ENCODE measurements at places on chromosomes 3 and 15.

DNA sequence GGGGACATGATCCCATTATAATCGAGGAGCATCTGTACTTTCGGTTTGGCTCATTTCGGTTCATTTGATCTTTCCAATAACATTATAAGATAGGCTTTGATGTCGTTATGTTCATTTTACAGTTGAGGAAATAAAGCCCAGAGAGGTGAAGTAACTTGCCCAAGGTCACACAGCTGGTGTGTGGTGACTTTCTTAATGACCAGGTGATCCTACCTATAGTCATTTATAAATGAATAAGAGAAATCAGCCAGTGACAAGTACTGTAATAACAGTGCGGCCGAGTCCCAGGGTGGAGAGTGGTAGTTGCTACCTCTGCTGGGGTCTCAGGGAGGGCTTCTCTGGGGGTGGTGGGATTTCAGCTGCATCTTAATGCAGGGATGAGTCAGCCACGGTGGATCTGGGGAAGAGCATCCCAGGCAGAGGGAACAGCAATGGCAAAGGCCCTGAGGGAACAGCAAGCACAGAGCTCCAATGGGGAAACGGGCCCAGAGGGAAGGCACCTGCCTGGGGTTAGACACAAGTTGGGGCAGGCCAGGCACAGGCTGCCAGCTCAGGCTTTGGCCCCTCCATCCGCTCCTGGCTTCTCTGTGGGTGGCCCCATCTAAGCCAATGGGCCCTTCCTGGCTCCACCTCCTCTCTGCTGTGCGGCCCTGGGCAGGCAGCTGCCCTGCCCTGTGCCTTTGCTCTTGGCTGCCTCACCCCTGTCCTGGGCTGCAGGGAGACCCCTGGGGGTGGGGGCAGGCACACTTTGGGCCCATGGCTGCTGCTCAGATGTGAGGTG is 1.1 kb upstream of the FBLN2 start:
- DNase-seq = no peak

- no peak for DNase-seq
Measured at GRCh38 chr3:42052132-42052483, 39.0 kb upstream of the TRAK1 start.

DNA sequence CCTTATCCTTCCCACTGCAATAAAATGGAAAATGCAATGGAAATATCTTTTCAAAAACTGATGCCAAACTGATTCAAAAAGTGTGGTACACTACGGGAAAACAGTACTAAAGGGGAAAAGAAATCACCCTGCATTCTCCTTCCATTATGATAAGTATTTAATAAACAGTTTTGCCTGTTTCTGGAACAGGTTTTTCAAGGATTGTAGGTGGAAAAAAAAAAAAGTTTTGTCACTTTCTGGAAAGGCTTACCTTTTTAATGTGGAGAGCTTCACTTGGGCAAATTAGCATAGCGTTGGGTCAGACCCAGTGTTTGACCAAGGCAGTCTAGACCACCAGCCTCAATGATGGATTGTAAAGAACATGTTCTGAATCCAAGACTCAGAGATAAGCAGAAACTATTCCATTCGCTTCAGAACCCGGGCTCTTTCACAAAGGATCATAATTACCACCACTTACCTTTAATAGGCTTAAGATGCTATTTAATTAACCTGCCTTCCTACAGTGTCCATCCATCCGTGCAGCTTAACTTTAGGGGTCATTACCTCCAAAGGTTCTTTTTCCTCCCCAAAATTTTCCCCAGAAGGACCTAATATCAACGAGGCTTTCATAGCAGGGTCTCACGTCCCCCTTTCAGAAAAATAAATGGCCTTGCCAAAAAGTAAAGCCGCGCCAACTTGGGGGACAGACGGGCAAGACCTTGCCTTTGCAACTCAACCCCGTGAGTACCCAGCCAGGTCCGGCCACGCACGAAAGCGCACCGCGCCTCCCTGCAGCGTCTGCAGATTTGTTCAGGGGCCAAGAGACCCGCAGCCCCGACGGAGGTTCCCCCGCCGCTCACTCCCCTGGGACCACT is 1.0 kb downstream of the DCBLD2 start:
- DNase-seq = no peak

DNA sequence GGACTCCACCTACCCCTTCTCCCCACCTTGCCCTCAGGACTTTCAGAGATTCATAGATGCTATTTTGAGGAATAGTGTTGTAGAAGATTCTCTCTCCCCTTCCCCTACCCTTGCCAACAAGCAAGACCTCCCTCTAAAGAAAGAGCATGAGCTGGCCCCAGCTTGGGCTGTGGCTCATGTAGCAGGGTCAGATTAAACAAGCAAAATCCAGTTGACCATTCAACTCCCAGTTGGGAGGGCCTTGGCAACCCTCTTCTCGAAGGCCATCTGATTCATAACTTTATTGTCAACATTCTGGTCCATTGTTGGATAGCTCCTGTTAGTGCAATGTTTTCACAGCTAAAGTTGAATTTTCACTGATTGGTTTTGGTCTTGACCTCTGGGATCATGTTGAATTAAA is 41.1 kb downstream of the TNFAIP8L3 start:
- no peak for DNase-seq

GRCh38 chr3:128488991-128489673 is 3.9 kb downstream of the GATA2 start:
- no peak for DNase-seq

DNA sequence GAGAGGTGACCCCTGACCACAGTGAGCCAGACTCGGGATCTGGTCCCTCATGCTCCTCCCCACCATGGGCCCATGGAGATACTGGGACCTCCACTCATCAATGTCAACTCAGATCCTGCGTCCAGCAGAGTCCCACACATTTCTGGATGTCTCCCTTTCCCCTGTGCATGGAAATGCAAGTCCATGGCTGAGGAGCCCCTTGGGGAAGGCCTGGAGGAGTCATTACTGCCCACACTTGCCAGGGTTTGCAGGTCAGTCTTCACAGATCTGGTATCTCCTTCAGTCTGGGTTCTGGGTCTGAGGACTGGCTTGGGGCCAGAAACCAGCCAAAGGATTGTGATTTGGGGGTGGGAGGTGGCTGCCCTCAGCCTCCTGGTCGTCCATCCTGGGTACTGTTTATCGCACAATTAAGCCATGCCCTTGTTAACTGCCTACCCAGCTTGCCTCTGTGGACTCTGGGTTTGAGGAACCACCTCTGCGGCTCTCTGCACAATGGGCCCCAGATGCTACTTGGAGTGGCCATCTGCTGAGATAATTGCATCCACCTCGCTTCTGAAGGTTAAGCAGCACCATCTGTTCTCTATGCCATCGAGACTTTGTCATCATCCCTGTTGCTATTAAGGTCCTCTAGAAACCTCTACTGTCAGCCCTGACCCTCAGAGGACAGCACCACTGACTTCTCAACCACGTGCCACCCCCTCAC is 49.9 kb upstream of the KLF13 start:
- no peak for DNase-seq

- DNase-seq = no peak
Measured at GRCh38 chr3:62128051-62128450, 245.3 kb downstream of the FEZF2 start.

- no peak for DNase-seq
Measured at GRCh38 chr3:52650439-52650838, 35.3 kb downstream of the PBRM1 start.
